Dorsolateral prefrontal cortex (tissue), 122 donors: ENCODE measurements at places on chromosomes 4 and X.

DNA sequence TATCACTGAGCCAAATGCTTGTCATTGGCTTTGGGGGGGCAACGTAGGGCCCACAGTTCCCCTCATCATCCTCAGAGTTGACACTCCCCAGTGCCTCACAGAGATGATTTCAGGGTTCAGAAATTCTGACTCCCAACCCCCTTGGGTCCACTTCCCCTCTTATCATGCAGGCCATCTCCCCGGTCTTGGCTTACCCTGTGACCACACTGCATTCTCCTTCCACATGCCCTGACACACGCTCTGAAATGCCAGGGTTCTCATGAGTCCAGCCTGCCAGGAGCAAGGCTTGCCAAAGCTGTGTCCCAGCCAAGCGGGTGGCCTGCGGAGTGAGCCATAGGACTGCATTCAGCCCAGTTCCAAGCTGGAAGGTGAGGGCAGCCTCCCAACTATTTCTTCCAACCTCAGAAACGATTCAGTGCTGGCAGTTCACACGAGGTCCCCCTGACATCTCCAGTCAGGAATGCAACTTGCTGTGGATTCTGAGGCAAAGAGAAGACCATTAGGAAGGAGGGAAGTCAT, 101.2 kb downstream of the SMIM20 start:
- no peak for DNase-seq

- DNase-seq, result no peak
Measured at GRCh38 chr4:102616636-102617035, 115.5 kb downstream of the NFKB1 start.

GRCh38 chr4:105994061-105994460, 98.8 kb downstream of the NPNT start:
- no peak for DNase-seq

GRCh38 chrX:8738588-8739189, 6.8 kb upstream of the ANOS1 start:
- peak; percentile 24 for DNase-seq

- no peak for DNase-seq
Measured at GRCh38 chr4:57219431-57219830, 109.2 kb upstream of the IGFBP7 start.

GRCh38 chrX:40088299-40088625, 9.5 kb downstream of the BCOR start:
- no peak for DNase-seq

DNA sequence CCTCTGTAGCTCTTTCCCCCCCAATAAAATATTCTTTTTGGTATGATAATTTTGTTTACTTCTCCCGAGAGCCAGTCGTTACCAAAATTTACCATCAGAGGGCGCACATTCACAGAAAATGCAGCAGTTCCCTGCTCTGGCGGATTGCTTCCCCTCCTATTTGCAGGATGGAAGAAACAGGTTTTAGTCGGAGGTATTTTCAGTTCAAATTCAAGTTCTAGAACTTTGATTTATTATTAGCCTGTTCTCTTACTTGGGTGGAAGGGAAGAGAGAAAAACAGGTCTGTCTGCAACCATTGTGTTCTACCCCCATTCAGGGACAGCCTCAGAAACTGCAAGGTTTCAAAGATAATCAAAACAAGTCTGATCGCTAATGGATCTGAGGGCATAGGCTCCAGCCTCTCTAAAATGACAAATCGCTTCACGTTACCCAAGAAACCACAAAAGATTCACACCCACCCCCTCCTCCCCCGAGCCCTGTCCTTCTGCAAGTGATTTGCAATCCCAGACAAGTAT, 263.8 kb upstream of the RPS6KA3 start:
- DNase-seq, result peak; percentile 55

DNA sequence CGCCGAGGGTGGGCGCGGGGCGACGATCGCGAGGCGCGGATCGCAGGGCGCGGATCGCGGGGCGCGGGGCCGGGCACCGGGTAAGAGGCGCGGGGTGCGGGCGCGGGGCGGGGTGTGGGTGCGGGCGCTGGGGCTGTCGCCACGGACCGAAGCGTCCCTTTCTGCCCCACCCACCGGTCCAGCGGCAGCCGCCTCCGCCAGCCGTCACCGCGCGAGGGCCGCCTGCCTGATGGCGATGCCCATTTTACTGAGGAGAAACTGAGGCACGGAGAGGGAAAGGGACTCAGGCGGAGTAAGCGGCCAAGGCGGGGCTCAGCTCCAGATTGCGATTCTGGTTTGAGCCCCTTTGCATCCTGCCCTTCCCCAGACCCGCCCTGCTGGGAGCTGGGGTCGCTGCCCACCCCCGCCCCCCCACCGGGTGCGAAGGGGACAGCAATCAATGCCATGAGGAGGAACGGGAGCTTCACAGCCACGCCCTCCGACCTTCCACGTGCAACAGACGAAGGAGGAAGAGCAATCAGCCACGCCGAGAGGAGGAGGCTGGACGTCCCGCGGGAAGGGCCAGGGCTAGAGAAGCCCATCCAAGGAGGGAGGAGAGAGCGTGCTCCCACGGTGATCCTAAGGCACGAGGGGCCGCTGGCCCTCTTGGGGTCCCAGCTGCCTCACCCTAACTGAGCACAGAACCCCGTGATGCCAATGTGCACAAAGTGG, 10.9 kb upstream of the MAN2B2 start:
- DNase-seq, result no peak
